Glutamatergic neuron (in vitro differentiated cells): ENCODE measurements at places on chromosomes 6 and 20. TPM values are rescaled to one million over a fixed set of nuclear protein-coding genes. Genes with fewer than 3 reads are reported as not detected.

Gene MMUT
- total RNA-seq = 21.9 TPM

Gene TRIM40
- not detected for total RNA-seq

Gene OR2B6
- not detected for total RNA-seq

Gene FAM83C
- not detected for total RNA-seq

Gene LZTS3
- 56.8 TPM for total RNA-seq

Gene SOX4
- 269 TPM for total RNA-seq

Gene ME1
- total RNA-seq = 3.5 TPM

Gene SNX14
- 73.6 TPM for total RNA-seq

Gene MUC22
- total RNA-seq = not detected

Gene ANGPT4
- total RNA-seq = 0.22 TPM
